ENCODE measurements at places on chromosomes 5 and 9.

DNA sequence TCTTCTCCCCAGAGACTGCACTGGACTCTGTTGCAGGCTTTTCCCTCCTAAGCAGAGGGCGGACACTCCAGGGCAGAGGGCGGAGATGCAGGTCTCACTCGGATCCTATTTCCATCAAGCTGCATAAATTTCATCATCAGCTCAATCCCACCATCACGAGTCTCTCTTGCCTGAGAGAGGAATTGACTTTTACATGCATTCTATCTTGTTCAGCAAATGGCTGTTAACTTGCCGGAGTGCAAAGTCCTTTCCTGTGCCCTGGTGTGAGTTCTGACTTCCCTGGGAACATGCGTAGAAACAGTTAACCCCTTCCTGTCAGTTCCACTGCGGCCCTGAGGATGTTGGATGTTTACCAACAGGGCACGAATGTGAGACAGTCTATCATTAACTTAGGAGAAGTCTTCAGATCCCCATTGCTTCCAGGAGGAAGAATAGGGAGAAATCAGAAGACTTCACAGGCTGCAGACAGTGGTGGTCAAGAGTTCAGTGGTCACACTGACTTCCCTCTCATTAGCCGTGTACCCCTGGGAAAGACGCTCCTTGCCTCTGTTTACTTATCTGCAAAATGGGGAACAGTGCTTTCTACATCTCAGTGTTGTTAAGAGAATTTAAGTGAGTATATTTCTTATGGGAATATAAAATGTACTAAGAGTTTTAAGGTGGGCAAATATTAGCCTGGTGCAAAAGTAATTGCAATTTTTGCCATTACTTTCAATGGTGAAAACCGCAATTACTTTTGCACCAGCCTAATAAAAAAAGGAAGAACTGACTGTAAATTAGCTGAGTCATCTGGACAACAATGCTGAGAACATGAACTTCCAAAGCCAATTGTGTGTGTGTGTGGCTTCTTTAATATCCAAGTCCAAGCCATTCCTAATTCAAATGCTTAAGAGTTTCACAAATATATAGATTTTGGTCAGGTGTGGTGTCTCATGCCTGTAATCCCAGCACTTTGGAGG, 248.0 kb downstream of the DRD1 start:
- no peak for DNase-seq

DNA sequence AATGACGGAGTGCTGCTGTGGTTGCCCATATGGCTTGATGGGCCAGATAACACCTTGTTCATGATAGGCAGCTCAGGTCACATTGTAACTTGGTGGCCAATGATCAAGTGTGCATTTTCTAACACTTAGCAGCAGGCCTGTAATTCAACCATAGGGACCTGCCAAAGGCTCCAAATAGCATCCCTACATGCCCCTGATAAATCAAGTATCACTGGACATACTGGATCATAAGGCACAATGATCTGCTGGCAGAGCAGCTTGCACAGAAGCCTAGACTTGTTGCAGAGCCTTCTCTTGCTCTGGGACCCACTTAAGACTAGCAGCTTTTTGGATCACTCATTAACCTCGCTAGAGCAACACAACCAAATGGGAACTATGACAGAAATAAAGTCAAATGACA, 46.0 kb upstream of the ISOC1 start:
- no peak for DNase-seq

GRCh38 chr9:134422301-134423090, 96.2 kb downstream of the RXRA start:
- DNase-seq: no peak

DNA sequence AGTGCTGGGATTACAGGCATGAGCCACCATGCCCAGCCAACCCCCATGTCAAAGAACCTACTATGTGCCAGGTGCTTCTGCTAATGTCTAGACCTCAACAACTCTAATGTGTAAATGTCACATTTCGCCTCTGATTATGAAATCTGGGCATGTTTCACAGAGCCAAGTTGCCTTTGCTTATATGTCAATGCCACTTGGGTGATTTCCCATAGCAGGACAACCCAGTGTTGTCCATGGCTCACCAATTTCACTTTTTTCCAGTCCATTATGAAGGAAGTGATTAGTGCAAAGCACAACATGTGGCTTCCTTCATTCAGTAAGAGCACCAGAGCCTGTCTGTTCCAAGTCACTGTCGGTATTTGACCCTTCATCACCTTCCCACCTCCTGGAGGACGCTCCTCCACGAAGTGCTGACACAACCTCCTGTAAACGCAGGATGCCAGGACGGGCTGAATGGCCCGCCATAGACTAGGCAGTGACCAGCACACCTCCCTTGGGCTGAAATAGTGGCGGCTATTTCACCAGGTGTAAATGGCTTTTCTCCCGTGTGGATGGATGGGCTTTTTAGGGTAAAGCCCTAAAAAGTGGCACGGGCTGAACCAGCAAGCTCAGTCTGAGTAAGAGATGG, 962 bp upstream of the PKN3 start:
- DNase-seq: no peak

GRCh38 chr5:24819841-24820240, 175.1 kb upstream of the CDH10 start:
- no peak for DNase-seq

GRCh38 chr5:38622723-38623129, 66.3 kb upstream of the LIFR start:
- DNase-seq: no peak

DNA sequence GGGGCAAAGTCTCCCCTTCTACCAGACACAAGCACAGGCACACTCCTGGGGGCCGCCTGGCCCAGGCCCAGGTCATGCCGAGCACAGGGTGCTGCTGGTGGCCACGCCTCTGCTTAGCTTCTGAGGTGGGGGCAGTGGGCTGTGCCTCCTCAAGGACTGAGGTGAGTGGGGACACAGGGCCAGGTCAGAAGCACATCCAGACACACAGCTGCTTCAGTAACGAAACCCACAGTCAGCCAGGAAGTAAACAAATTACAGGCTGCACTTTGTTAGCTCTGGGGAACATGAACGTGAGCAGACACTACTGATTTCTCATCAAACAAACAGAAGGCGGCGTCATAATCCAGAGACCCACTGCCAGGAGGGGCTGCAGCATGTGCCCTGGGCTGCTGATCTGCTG, 192.4 kb downstream of the HSPA4 start:
- no peak for DNase-seq

DNA sequence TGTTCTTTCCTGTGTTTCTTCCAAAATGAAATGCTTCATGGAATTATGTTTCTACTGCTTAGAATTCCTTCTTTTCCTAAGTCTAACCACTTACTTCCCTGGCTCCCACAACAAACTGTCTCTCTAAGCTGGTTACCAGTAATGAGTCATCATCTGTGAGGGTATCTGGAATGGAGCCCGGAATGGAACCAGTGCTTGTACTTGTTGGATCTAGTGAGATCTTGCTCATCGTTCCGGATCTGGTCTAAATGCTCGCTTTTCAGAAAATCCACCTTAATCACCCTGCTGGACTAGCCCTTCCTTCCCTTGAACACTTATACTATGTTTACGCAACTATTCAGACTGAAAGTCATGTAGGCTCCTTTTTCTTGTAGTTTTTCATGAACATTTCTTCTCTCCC, 184.8 kb downstream of the PBX3 start:
- DNase-seq: no peak

DNA sequence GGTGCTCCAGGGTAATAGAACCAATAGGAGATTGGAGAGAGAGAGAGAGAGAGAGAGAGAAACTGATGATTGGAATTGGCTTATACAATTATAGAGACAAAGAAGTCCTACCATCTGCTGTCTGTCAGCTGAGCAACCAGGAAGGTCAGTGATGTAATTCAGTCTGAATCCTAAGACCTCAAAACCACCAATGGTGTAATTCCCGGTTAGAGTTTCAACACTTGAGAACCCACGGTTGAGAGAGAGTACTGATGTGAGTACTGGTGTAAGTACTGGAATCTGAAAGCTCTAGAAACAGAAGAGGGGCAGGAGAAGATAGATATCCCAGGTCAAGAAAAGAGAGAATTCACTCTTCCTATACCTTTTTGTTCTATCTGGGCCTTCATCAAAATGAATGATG, 775.8 kb downstream of the EFNA5 start:
- no peak for DNase-seq

GRCh38 chr5:125874057-125874456, 549.2 kb upstream of the GRAMD2B start:
- no peak for DNase-seq

GRCh38 chr5:116522356-116523136, 52.1 kb downstream of the SEMA6A start:
- DNase-seq: no peak

GRCh38 chr5:53179691-53180090, 70.1 kb upstream of the MOCS2 start:
- DNase-seq: no peak

DNA sequence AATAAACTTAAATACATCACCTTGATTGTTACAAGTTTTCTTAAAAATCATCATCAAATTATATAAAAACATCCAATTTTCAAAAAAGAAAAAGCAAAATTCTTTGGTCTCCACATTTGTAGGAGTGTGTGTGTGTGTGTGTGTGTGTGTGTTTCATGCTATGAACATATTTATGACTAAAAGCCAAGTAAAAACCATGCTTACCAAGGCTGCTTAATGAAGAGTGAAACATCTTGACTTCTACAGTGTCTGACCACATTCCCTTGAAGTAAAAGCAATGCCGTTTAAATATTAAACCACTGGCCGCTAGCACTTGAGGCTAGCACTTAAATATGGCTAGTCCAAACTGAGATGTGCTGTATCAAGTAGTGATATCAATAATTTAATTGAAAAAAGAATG, 549.1 kb upstream of the CCNG1 start:
- DNase-seq: no peak

- no peak for DNase-seq
Measured at GRCh38 chr5:135821061-135821801, 13.2 kb upstream of the SLC25A48 start.

- no peak for DNase-seq
Measured at GRCh38 chr5:95975703-95976102, 14.1 kb upstream of the ELL2 start.

GRCh38 chr5:159031513-159031912, 68.2 kb downstream of the EBF1 start:
- no peak for DNase-seq

DNA sequence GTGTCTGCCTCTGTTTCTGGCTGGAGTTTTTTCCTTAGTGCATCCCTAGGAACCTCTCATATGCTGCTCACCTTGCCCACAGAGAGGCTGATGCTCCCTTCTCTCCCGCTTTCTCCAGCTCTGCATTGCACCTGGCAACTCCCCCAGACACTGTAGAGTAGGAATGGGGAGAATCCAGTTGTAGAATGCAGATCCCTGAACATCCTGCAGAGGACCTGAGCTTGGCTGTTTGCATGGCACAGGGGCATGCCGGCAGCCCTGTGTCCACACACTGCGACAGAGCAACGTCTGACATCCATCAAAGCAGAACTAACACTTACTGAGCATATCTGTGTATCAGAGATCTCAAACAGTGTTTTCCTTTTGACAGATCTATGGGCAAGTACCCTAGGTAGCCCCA, 19.9 kb downstream of the IDNK start:
- no peak for DNase-seq

GRCh38 chr5:10306114-10306513, 1.6 kb downstream of the CMBL start:
- DNase-seq: no peak

GRCh38 chr5:56164376-56164775, 68.8 kb downstream of the ANKRD55 start:
- no peak for DNase-seq
